ENCODE measurements at places on chromosomes 7 and 10. TPM values are rescaled to one million over a fixed set of nuclear protein-coding genes. Genes with fewer than 3 reads are reported as not detected.

GIMAP1 gene
- not detected for total RNA-seq

ADAM8 gene
- 3.2 TPM for total RNA-seq

IL2RA gene
- not detected for total RNA-seq

GRCh38 chr10:83959328-83959727 is 180.0 kb upstream of the GHITM start:
- no peak for DNase-seq

EBF3 gene
- total RNA-seq = 0.40 TPM
